ENCODE measurements at places on chromosomes 16 and 17. TPM values are rescaled to one million over a fixed set of nuclear protein-coding genes. Genes with fewer than 3 reads are reported as not detected.
A peak's percentile ranks its signal among the peaks of the same experiment; 100 is the strongest.

SLC47A1 gene
- total RNA-seq = 22.1 TPM

GRCh38 chr16:57677622-57678369 is 9.7 kb downstream of the ADGRG3 start:
- no peaks in the 10 kb centered on the region for H3K36me3 ChIP-seq
- peak; percentile 89 for DNase-seq
- H3K27ac ChIP-seq = peak overlapping the region; percentile 66
- H3K27me3 ChIP-seq = no peaks in the 10 kb centered on the region

- peaks cover 4% of the 10 kb centered on the region for H3K4me1 ChIP-seq
- peak overlapping the region; percentile 83 for H3K27ac ChIP-seq
- H3K27me3 ChIP-seq = no peaks in the 10 kb centered on the region
- DNase-seq = no peak
- H3K4me3 ChIP-seq = peak overlapping the region; percentile 78
These were observed 761 bp downstream of the PDF start for GRCh38 chr16:69329369-69330285.

DNA sequence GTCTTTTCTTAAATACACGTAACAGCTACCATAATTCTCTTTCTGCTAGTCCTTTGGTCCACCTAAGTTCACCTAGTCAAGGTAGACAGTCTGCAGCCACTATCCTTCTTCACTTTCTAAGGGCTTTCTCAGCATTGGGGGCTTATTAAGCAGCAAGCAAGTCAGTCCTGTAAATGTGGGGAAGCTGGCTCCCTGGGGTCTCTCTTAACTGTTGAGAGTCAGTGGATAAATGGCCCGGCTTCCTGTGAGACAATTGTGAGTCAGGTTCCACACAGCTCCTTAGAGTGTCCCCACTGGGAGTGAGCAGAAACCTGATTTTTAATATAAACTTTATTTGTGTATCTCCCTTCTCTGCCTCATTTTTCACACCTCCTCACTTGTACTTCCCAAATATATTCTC is 132.1 kb downstream of the CDH13 start:
- no peak overlapping the region for H3K27ac ChIP-seq
- no peaks in the 10 kb centered on the region for H3K36me3 ChIP-seq
- no peak for DNase-seq
- H3K4me3 ChIP-seq = no peak overlapping the region

ALDH3A1 gene
- 5.6 TPM for total RNA-seq

SP6 gene
- total RNA-seq = 5.3 TPM

- DNase-seq = peak; percentile 87
- H3K4me3 ChIP-seq = peak overlapping the region; percentile 28
- peak overlapping the region; percentile 94 for H3K27ac ChIP-seq
- H3K27me3 ChIP-seq = no peaks in the 10 kb centered on the region
These were observed 6.6 kb upstream of the JUP start for GRCh38 chr17:41792845-41793783.

GRCh38 chr16:64437706-64438324 is 684.0 kb downstream of the CDH11 start:
- H3K36me3 ChIP-seq = no peaks in the 10 kb centered on the region
- no peak for DNase-seq
- no peaks in the 10 kb centered on the region for H3K27me3 ChIP-seq
- no peak overlapping the region for H3K4me3 ChIP-seq
- H3K4me1 ChIP-seq = no peaks in the 10 kb centered on the region
- H3K27ac ChIP-seq = no peak overlapping the region

GRCh38 chr17:21041741-21042457 is 912 bp downstream of the USP22 start:
- H3K4me3 ChIP-seq = peak overlapping the region; percentile 92
- peaks cover 6% of the 10 kb centered on the region for H3K4me1 ChIP-seq
- DNase-seq = peak; percentile 81
- no peaks in the 10 kb centered on the region for H3K36me3 ChIP-seq
- peak overlapping the region; percentile 99 for H3K27ac ChIP-seq
- no peaks in the 10 kb centered on the region for H3K27me3 ChIP-seq

DNA sequence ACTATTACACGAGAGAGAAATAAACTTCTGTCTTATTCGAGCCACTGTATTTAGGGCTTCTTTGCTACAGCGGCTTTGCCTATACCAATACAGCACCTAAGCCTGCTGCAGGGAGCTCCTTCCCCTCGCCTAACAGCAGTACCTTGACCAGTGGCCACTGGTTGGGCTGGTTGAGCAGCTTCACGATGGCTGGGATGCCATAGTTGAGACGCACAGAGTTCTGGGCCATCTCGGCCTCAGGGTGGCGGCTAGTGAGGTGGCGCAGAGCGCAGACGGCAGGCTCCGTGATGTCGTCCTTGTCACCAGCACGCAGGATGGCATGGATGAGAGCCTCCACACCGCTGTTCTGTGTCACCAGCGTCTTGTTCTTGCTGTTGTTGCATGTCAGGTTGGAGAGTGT is 23.7 kb downstream of the JUP start:
- no peak overlapping the region for H3K27ac ChIP-seq
- no peak overlapping the region for H3K4me3 ChIP-seq
- DNase-seq = no peak
- H3K27me3 ChIP-seq = no peaks in the 10 kb centered on the region
- H3K4me1 ChIP-seq = no peaks in the 10 kb centered on the region

GRCh38 chr17:73237714-73238113 is 24.0 kb downstream of the CPSF4L start:
- H3K4me3 ChIP-seq = no peak overlapping the region
- H3K27me3 ChIP-seq = no peaks in the 10 kb centered on the region
- H3K4me1 ChIP-seq = no peaks in the 10 kb centered on the region
- H3K27ac ChIP-seq = no peak overlapping the region
- H3K36me3 ChIP-seq = peaks cover 5% of the 10 kb centered on the region
- DNase-seq = no peak

SHBG gene
- not detected for total RNA-seq
